Fibroblast of pulmonary artery (primary cell): ENCODE measurements at places on chromosomes 1 and 21.

DNA sequence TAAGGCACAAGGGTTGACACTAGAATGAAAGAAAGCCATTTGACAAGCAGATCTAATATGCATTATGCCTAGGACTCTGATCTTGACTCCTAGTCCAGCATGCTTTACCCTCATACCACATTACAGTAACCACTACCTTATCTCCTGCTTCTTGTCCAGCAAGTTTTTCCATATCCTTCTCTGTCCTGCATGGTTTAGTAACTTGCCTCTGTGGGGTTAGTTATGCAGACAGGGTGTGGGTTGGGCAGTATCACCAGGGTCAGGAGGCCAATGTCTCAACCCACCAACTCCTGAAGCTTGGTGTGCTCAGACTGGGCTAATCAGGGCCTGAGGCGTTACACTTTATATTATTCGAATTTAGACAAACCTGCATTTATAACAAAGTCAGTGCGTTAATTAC lies 18.8 kb downstream of the DHDDS start:
- DNase-seq = no peak

- no peak for DNase-seq
Measured at GRCh38 chr1:59237900-59238299, 59.0 kb upstream of the FGGY start.

DNA sequence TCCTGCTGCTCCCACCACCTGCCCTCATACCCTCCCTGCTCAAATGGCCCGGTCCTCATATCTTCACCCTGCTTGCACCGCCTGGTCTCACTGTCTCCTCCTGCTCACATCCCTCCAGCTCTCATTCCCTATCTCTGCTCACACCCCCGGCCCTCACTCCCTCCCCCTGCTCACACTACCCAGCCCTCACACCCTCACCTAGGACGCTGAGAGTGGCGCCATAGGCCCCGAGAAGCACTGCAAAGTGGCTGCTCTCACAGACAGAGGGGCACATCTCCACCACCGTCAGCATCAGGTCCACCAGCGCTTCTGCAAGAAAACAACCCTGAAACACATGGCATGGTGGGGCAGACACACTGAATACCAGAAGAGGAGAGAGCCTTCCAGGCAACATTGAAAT lies 38.6 kb downstream of the MRAP start:
- no peak for DNase-seq

GRCh38 chr21:36446301-36446700 lies 33.6 kb downstream of the CLDN14 start:
- DNase-seq = peak; percentile 55

DNA sequence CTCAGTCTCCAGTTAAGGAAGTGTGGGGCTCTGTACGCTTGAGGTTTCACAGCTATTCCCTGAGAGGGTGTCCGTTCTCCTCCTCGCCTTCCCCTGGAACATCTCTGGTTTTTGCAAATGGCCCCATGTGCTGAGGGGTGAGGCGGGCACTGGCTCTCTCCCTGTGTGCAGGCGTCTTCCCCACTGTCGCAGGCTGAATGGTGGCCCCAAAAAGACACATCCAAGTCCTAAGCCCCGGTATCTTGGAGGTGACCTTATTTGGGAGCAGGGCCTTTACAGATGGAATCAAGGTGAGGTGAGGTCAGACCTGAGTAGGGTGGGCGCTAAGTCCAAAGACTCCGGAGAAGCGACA lies 98.0 kb upstream of the TMPRSS2 start:
- no peak for DNase-seq

DNA sequence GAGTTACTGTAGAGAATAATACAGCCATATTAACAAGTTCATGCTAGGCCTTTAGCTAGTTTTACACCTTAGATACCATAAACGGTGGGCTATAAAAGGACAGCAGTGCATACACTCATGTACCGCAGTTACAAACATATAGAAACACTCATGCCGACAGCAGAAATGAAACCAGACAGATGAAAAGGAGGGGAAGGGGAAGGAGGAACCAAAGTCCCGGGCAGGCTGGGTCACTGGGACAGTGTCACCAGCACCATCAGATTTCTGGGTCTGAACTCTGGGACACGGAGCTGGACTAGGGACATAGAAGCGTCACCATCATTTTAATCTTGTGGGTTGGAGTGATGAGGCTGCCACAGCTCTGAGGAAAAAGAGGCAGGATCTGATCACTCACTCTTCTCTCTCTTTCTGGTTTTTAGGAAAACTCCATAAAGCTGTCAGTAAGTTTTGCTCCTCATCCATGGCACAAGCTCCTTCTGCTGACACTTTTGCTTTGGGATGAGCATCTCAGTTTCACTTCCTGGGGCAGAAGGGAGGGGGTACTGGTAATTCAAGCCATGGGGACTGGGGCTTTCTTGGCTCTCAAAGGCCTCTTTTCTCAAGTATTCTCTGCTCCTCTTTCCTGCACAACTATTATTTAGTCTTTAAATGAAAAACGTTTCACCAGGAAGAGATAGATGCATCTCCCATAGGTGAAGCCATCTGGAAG lies 7.8 kb upstream of the ZNF691 start:
- DNase-seq = no peak

- no peak for DNase-seq
Measured at GRCh38 chr1:116110567-116111523, at the start of gene MAB21L3. Gene MAB21L3 (plus strand): TSS chr1:116111399. CDS start chr1:116112616, 1,217 bp downstream.

GRCh38 chr1:3500265-3500835 lies 45.9 kb downstream of the ARHGEF16 start:
- DNase-seq = no peak

- DNase-seq = peak; percentile 48
Measured at GRCh38 chr1:174692313-174692712, 244.5 kb downstream of the GPR52 start.

- DNase-seq = peak; percentile 46
Measured at GRCh38 chr1:94702442-94702815, 117.7 kb upstream of the SLC44A3 start.

DNA sequence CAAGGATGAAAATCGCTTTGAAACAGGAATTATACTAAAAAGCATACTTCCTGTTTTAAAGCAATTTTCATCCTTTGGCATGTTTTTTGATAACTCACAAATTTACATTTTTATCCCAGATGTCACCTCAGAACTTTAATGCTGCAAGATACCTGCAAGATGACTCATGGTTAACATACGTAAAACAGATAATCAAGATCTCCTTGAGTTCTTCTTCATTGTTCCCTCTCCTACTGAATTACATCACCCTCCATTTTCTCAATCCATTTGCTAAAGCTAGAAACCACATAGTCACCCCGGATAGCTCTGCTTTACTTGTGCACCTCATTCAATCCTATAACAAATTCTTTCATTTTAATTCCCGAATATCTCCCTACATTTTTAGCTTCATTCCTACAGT lies 1114.2 kb downstream of the PLA2G4A start:
- no peak for DNase-seq

GRCh38 chr1:169110236-169110635 lies 3.7 kb downstream of the ATP1B1 start:
- no peak for DNase-seq
